ENCODE measurements at places on chromosomes 16 and 17.

GRCh38 chr17:74635418-74635817 lies 11.9 kb upstream of the CD300E start:
- DNase-seq = no peak

GRCh38 chr16:27315333-27316037 lies 1.7 kb downstream of the IL4R start:
- no peak for DNase-seq

GRCh38 chr17:8480011-8480976 lies 44.6 kb downstream of the NDEL1 start:
- peak; percentile 72 for DNase-seq

GRCh38 chr17:75514299-75514918 lies 928 bp downstream of the CASKIN2 start:
- DNase-seq = no peak

- DNase-seq = no peak
Observed at GRCh38 chr17:31329221-31329620, 7.8 kb upstream of the EVI2A start.

DNA sequence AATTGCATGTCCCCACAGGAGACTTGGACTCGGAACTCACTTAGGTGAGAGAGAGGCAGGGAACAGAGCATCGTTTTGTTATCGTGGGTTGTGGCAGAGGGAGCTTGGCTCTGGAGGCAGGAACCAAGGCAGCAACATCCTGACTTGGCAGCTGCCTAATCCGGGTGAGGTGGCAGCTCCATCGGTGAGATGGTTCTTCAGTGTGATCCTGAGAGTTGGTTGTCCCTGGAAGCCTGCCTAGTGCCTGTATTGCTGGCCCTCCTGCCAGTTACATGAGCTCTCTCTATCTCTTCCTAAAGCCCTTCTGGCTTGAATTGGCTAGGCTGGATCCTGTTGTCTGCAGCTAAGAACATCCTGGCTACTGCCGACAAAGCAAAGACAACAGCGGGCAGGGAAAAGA lies 19.9 kb upstream of the SEC14L1 start:
- no peak for DNase-seq

- DNase-seq = no peak
Observed at GRCh38 chr16:77302674-77303073, 103.5 kb downstream of the SYCE1L start.

- DNase-seq = no peak
Observed at GRCh38 chr17:66355510-66355909, 53.1 kb downstream of the PRKCA start.

DNA sequence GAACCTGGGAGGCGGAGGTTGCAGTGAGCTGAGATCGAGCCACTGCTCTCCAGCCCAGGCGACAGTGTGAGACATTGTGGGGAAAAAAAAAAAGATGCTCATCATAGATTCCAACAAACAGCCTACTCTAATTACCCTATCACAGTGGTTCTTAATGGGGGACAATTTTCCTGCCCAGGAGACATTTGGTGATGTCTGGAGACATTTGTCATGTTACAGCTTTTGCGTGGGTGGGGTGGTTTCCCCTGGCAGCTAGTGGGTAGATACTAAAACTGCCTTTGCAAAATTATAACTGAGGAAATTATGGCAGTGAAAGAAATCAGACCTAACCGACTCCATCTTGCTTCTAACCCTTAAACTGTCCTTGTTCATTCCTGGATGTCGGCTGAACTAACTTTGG lies 92.5 kb upstream of the RBL2 start:
- DNase-seq = no peak

DNA sequence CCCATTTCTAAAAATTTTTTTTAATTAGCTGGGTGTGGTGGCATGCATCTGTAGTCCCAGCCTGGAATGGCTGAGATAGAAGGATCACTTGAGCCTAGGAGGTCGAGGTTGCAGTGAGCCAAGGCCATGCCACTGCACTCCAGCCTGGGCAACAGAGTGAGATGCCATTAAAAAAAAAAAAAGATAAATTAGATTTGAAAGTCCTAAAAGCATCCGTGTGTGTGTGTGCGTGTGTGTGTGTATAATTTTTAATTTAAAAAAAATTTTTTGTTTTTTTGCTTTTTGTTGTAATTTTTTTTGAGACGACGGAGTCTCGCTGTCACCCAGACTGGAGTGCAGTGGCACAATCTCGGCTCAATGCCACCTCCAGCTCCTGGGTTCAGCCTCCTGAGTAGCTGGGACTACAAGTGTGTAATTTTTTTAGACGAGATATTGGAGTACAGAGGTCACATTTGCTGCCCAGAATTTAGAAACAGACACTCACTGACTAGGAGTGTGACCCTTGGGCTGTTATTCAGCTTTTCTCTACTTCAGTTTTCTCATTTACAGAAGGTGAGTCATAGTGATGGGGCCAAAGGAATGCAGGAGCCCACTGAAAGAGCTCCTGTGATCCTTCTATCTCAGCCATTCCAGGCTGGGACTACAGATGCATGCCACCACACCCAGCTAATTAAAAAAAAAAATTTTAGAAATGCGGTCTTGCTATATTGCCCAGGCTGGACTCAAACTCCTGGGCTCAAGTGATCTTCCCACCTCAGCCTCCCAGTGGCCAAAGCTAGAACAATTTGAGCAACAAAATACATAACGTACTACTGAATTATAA lies 25.5 kb upstream of the TBX4 start:
- no peak for DNase-seq

- DNase-seq = no peak
Observed at GRCh38 chr16:22784690-22785214, 29.2 kb upstream of the HS3ST2 start.

DNA sequence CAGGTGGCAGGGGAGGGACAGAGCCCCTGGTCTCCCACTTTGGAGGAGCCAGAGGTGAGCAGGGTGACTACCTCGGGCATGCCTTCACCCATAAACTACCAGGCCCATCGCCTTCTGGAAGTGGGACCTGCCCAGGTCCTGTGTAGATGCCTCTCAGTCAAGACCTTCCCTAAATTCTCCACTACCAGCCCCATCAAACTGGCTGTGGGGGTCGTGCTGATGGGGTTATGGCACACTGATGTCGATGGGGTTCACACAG lies 5.8 kb upstream of the RAB37 start:
- no peak for DNase-seq

DNA sequence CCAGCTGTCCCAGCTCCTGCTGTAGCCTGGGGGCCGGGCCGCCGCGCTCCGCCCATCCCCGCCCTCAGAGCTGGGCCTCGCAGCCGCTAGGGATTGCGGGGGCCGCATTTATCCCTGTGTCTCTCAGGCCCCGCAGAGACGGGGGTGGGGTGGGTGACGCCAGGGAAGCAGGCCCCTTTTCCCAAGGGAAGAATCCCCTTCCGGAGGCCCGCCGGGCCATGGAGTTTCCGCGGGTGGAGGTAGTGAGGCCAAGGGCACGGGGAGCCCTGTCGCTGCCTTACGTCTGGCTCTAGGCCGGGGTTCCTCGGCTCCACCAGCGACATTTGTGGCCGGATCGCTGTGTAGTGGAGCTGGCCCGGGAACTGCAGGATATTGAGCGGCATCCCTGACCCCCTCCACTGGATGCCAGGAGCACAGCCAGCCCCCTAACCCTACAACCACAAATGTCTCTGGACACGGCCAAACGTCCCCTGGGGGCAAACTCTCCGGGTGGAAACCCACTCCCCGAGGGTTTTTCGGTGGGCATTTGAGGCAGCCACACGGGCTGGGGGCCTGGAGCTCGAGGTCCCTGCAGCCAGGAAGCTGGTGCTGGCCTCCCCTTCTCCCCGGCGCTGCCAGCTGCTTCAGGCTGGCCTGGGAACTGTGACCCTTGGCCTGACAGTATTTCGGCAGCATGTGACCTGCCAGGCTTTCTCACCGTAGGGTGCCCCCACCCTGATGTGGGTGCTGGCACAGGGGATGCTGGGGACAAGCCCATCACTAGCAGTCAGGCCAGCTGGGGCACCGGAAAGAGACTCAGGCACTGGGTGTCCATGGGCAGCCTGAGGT lies 12.0 kb upstream of the CD300A start:
- no peak for DNase-seq

- no peak for DNase-seq
Observed at GRCh38 chr16:35311475-35311874, 1852.1 kb downstream of the TP53TG3F start.

- no peak for DNase-seq
Observed at GRCh38 chr17:48907713-48908046, 527 bp upstream of the UBE2Z start.

DNA sequence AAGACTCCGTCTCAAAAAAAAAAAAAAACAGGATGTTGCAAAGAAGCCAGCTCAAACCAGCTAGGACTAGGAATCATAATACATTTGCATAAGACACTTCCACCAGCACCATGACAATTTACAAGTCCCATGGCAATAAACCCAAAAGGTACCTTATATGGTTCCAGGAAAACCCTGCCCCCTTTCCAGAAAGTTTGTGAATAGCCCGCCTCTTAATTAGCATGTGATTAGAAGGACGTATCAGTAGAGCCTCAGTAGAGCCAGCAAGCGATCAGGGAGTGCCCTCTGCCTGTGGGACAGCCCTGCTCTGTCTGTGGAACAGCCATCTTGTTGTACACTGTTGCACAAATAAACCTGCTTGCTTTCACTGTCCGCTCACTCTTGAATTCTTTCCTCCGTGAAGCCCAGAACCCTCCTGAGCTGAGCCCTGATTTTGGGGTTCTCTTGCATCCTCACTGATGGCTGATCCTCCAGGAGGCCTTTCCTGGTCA lies 14.0 kb downstream of the NUPR1 start:
- no peak for DNase-seq

- DNase-seq = peak; percentile 93
Observed at GRCh38 chr16:75251280-75252048, at the start of gene BCAR1. Gene BCAR1, minus strand, starts transcription at chr16:75251624. Its CDS starts 142 bp downstream, at chr16:75251482.

DNA sequence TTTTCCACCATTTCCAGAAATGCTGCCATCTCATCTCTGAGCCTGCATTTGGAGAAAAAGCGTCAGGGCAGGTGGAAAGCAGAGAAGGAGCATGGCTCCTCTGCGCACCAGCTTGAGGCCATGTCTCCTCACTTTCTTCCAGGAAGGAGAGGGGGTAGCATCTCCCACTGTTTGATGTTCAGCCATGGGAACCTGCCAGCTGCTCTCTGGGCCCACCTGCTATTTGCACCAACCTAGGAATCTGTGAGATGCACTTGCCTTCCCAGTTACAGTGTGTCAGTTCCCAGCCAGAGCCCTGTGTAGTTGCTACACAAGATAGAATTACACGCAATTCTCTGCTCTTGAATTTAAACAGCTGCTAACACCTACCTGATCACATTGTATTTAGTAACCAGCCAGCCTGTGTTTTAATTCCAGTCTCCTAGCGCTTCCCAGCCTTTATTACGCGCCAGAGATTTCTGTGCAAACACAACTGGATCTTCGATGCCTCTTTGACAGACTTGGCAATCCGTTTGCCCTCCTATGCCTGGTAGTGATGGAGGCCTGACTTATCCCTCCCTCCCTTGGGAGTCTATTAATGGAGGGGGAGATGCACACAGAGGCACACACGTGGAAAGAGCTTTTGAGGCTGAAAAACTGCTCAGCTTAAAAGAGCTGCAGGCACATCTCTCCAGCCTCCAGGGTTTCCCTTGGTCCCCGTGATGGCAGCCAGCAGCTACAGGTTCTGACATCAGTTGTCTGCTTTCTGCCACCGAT lies 98.1 kb upstream of the SEC14L1 start:
- no peak for DNase-seq

DNA sequence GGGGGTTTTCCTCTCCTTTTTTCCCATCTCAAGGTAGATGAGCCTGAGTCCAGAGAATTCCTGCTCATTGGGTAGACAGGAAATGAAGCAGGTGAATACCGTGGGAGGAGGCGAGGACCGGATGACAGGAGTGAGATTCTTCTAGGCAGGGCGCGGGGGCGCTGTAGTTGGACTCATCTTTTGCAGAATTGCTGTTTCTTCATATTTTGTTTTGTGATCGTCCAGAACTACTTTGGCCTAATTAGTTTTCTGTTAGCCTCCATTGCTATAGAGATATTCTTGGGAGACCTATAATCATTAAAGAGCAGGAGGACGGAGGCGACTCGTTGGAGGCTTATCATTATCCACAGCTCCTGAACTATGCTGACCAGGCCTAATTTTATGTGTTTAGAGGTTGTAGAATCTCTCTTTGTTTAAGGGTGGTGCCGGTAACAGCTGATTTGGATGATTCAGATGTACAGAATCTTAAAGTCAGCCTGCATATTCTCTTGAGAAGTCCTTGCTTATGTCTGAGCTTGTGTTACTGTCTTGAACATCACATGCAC lies 650 bp downstream of the ATP6V0A1 start:
- DNase-seq = peak; percentile 81

DNA sequence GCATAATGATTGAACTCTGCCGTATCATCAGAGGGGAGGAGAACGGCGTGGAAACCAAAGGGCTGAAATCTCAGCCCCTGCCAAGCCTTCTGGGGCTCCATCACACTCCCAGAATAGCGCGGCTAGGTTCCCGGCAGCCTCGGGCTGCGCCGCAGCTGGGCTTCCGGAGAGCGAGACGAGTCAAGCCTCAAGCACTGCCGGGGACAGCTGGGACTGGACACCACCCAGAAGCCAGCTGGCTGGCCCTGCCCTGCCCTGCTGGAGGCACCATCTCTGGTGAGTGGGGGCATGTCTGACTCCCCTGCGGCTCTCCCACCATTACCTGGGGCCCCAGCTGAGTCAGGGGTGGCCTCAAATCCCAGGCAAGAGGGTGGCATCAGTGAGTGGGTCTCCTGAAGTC lies 7.2 kb upstream of the GPRC5C start:
- DNase-seq = no peak

GRCh38 chr17:75012346-75013091 lies at the start of gene MRPL58:
Gene MRPL58, plus strand, starts transcription at chr17:75012670. Its CDS starts 17 bp downstream, at chr17:75012687.
- peak; percentile 85 for DNase-seq

DNA sequence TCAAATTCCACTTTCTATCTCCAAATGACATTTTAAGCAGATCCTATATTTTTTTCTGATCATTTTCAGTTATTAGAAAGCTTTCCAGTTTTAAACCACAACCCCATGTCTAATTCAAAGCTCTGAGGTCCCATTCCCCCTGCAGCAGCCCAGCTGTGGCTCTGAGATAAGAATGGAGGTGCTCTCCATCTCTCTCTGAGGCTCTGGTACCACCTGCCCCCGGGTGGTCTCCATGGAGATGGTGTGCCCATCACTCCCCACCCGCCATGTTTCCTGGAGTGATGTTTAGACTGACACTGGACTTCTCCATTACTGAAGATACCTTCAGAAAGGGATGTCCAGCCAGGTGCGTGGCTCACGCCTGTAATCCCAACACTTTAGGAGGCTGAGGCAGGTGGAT lies 68.1 kb upstream of the SEC14L1 start:
- no peak for DNase-seq

- no peak for DNase-seq
Observed at GRCh38 chr16:82793528-82794245, 166.9 kb downstream of the CDH13 start.

DNA sequence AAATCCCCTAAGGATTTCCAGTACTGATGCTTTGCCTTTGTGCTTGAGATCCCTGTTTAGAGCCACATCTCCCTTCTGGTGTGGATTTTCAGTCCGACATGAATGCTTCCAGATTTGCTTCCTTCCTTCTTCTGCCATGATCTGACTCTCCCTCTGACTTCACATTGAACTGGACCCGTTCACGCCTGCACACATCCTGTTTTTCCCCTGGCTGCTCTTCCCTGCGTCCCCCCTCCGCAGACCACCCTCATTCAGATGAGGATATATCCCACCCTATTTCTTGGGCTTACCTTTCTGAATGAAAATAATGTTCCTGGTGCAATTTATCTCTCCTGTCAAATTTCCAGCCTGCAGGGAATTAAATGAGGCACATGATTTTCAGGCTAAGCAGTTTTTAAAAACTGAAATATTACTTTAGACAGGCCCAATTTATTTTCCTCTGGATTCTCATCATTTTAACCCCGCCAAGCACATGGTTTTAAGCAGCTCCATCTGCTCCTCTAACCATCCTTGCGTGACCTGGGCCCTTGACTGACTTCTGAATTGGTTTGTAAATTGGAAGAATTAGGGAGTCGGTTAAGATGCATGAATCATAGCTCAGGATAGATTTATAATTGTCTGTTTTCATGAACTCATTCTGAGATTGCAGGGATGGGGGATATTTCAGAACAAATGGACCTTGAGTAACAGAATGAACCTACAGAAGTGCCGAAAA lies 59.2 kb downstream of the BMERB1 start:
- DNase-seq = no peak

Measured in testis (tissue), 5 donors.